Right lobe of liver (tissue), 6 donors: ENCODE measurements at places on chromosomes 6 and 20. TPM values are rescaled to one million over a fixed set of nuclear protein-coding genes. Genes with fewer than 3 reads are reported as not detected.
A peak's percentile ranks its signal among the peaks of the same experiment; 100 is the strongest.

The ZSCAN23 gene
- 0.27 TPM for total RNA-seq

The SHLD1 gene
- total RNA-seq = 1.9 TPM

GRCh38 chr6:4466769-4467480 is 309.3 kb upstream of the CDYL start:
- DNase-seq = no peak

GRCh38 chr6:128500749-128501600 is 19.4 kb downstream of the PTPRK start:
- no peak for DNase-seq

The OR2B3 gene
- not detected for total RNA-seq

The DPPA5 gene
- not detected for total RNA-seq

DNA sequence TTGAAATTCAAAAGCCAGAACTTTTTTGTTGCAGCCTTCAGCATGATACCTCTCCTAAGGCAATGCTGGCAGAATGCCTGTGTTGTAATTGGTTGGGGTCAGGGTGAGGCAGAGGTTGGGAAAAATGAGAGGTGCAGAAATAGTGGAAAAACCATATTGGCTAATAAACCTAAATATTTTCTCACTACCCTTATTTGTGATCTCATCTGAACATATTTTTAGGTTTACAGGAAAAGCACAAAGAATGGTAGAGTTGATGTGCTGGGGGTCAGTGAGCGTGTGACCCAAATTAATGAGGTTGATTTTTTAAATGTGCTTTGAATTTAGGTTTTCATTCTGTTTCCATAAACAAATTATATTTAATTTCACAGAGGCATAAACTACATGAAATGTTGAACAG is 437.3 kb downstream of the HDGFL1 start:
- no peak for DNase-seq

DNA sequence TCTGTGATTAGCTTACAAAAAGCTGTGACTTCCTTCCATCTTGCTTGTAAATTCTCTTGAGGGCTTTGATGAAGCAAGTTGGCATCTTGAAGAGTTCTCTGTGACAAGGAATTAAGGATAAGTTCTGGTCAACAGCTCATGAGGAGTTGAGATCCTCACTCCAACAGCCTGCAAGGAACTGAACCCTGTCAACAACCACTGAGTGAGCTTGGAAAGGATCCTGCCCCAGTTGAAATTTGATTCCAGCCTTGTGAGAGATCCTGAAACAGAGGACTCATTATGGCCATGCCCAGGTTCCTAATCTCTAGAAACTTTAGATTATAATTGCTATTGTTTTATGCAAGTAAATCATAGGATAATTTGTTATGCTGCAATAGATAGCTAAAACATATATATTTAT is 133.7 kb downstream of the PTCHD4 start:
- no peak for DNase-seq

DNA sequence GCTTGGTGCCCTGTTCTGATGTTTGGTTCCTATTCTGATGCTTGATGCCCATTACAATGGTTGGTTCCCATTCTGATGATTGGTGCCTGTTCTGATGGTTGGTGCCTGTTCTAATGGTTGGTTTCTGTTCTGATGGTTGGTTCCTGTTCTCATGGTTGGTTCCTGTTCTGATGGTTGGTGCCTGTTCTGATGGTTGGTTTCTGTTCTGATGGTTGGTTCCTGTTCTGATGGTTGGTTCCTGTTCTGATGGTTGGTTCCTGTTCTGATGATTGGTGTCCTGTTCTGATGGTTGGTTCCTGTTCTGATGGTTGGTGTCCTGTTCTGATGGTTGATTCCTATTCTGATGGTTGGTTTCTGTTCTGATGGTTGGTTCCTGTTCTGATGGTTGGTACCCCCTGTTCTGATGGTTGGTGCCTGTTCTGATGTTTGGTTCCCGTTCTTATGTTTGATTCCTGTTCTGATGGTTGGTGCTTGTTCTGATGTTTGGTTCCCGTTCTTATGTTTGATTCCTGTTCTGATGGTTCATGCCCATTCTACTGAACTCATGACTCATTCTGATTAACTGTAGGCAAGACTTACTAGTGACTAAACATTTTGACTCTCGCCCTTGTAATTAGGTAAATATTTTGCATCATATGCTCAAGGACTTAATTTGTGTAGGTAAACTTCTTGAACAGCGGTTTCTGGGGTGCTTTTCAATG is 146.2 kb downstream of the DLL1 start:
- DNase-seq = no peak

The ABHD16B gene
- not detected for total RNA-seq

GRCh38 chr20:56903858-56904257 is 274.8 kb downstream of the TFAP2C start:
- no peak for DNase-seq

- DNase-seq = no peak
Observed at GRCh38 chr20:57616143-57616951, 3.9 kb downstream of the ZBP1 start.

DNA sequence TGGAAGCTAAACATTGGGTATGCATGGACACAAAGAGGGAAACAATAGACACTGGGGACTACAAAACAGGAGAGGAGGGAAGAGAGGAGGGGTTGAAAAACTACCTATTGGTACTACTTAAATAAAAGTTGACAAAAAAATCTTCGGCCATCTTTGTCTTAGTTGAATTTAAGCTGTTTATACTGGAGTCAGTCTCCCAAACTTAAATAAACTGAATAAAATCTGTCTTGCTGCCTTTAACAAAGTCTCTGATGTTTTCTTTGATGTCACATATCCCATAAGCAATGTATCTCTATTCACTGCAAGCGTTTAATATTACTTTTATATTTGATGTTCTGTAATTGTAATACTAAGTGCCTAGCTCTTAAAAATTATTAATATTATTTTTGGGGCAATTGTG is 409.2 kb upstream of the EPHA7 start:
- no peak for DNase-seq

The TTPAL gene
- total RNA-seq = 53.0 TPM

GRCh38 chr6:26223650-26224546 is 136.7 kb downstream of the HFE start:
- peak; percentile 54 for DNase-seq

DNA sequence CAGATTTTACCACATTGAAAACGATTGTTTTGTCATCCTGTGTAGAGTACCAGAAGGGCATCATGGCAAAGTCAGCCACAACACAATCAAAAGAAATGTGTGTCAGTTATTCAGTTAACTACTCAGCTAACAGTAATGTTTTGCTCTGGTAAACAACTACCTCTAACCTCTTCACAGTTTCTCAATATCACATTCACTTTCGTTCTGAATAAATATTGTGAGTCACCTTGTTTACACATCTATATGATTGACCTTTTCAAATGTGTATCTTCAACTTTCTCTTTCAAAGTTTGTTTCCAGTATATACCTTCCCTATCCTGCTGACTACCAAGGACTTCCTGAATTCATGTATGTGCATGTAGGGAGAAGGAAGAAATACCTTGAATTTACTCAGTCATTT is 216.6 kb upstream of the UFL1 start:
- no peak for DNase-seq

DNA sequence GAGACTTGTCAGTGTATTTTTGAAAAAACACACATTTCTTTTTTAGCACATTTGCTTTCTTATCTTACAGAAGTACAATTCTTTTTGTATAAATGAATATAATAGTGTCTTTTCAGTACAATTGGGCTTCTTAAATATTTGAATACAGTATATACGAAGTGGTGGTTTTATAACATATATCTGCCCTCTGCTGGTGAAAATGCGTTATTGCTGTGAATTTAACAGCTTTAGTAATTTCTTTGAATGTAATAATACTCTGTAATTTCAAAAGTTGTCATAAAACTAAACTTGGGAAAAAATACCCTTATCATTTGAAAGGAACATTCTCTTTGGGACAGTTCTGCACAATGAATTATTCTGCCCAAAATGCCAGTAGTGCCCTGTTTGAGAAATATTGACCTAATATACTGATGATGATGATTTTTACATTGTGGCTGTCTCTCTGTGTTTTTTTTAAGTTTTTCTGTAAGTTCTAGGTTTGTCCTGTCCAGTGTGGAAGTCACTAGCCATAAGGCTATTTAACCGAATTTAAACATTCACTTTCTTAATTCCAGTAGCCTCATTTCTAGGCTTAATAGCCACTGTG is 19.0 kb downstream of the SMAP1 start:
- DNase-seq = no peak

The SPTLC3 gene
- total RNA-seq = 24.8 TPM

GRCh38 chr6:158023597-158023939 is 41.9 kb downstream of the SYNJ2 start:
- DNase-seq = no peak

The BPIFB4 gene
- not detected for total RNA-seq

The ALDH5A1 gene
- 41.7 TPM for total RNA-seq

DNA sequence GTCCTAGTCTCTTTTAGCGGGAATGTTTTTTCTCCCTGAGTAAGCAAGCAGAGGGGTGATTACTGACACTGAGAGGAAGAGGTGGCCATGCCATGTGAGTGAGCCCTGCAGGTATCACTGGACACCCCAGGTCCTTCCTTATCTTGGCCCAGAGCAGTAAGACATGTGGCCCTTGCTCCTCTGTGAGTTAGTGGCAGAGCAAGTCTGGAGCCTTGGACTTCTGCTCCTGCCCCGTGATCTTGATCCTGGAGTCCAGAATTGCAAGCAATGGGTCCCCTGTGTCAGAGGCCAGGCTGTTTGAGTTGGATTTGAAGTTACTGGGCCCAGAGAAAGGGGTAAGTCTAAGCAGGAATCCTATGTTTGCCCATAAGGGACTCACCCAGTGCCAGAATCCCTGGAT is 92.1 kb upstream of the EMILIN3 start:
- no peak for DNase-seq

The SASH1 gene
- 14.3 TPM for total RNA-seq

GRCh38 chr20:47586649-47587294 is 85.1 kb downstream of the NCOA3 start:
- DNase-seq = no peak

DNA sequence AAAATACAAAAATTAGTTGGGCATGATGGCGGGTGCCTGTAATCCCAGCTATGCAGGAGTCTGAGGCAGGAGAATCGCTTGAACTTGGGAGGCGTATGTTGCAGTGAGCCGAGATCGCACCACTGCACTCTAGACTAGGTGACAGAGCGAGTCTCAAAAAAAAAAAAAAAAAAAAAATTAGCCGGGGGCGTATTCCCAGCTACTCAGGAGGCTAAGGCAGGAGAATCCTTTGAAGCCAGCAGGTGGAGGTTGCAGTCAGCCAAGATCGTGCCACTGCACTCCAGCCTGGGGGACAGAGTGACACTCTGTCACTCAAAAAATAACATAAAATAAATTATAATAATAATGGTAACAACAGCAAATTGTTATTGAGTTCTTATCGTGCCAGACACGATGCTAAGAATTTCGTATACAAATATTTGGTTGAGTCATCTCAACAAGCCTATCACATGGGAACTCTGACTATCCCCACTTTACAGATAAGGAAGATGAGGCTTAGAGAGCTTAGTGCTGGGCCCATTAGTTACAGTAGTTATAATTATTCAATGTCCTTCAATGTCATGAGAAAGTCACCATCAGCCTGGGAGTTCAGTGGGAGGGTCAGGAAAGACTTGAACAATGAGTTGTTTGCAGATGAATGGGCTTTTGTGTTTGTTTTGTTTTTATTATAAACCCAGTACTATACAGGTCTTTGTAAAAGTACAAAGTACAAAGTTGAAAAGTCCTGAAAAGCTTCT is 19.4 kb downstream of the C6orf15 start:
- DNase-seq = no peak

DNA sequence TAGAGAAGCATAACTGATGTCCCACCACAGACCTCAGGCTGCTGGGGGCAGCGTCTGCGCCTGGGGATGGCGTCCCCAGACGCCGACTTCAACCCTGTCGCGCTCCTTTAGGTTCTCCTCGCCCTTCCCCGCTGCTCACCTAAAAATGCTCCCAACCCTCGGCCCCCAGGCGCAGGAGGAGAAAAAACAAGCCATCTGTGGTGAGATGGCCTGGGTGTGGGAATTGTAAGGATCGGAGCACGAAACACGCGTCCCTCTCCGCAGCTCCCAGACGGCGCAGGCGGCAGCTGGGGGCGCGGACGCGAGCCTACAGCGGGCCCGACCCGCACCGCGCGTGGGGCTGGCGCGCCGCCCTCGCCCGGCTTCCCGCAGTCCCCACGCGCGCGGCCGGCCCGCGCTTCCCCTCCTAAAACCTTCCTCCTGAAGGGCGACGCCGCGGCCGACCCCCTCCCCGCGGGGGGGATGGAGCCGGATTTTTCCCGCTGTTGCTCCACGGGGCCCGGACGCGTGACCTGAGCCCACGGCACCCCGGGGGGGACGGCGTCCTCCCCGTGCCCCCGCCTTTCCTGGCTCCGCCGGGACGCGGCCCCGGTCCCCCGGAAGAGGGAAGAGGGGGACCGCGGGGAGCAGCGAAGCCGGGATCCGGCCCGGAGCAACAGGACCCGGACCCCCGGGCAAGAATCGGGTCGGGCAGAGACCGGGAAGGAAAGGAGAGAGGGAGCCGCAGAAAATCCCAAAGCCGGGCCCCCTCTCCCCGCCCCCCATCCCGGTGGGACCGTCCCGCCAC is 611 bp downstream of the EPB41L2 start:
- peak; percentile 54 for DNase-seq

The FGD2 gene
- total RNA-seq = 9.4 TPM

GRCh38 chr6:499617-500016 is 108.1 kb downstream of the IRF4 start:
- DNase-seq = no peak

DNA sequence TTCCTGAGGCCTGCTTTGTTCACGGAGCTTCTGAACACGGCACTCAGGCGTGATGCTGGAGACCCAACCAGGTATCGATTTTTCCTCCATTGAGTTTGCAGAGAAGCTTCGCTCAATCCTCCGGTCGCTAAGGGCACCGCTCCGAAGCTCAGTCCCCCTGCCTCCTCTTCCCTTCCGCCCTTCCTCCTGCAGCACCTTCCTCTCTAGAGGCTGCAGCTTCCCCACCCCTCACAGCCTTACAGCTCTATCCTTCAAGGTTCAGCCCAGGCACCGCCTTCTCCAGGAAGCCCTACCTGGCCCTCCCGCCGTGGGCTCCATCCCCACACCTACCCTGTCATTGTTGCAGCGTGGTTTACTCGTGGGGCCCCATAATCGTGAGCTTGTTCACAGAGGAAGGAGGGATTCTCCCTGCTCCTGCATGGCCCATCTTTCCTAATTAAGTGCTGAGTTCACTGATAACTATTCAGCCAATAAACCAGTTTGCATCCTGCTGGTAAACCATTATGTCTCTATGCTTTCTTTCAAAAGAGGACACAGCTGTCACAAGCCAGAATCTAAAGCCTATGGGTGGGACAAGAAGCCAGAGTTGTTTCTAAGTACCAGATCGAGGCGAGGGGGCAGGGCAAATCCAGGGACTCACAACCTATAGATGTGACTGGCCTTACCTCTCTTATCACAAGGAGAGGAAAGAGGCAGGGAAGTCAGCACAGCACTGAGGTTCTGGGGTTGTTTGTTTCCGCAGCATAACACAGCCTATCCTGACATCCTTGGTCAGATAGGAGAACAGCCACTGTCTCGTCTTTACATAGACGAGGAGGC is 152.0 kb downstream of the GRM4 start:
- DNase-seq = no peak
